ENCODE measurements at places on chromosomes 1 and 21.

DNA sequence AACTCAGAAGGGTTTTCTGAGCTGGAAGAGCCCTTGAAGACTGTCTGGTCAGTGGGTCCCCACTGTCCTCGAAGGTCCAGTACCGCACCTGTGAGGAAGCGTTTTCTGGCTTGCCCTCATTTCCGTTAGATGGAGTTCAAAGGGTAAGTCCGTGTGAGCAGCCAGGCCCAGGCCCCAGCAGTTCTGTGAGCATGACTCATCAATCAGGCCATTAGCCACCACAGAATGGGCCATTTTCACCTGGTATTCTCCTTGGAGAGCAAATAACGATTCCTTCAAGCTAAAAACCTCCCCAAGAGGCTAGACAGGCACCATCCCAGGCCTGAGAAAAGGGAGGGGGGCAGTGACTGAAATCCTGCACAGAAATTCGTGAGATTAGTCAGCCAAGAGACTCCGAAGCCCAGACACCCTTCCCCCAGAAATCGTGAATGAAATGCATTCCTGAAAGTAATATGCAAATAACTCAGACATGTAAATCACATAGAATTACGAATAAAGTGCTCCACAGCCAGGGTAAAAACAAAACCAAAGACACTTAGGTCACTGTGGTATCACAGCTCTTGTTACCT lies 66.0 kb downstream of the BCAR3 start:
- peak; percentile 87 for DNase-seq
- H3K4me3 ChIP-seq: peak overlapping the region; percentile 45
- peak overlapping the region; percentile 84 for H3K27ac ChIP-seq
- H3K36me3 ChIP-seq: no peaks in the 10 kb centered on the region
- peaks cover 26% of the 10 kb centered on the region for H3K4me1 ChIP-seq
- peaks cover 6% of the 10 kb centered on the region for H3K27me3 ChIP-seq

- H3K27me3 ChIP-seq: peaks cover 9% of the 10 kb centered on the region
- no peaks in the 10 kb centered on the region for H3K36me3 ChIP-seq
- H3K27ac ChIP-seq: no peak overlapping the region
- no peak overlapping the region for H3K4me3 ChIP-seq
Measured at GRCh38 chr21:35622612-35623011, 437.7 kb downstream of the SETD4 start.

- DNase-seq: no peak
- no peaks in the 10 kb centered on the region for H3K27me3 ChIP-seq
- H3K4me1 ChIP-seq: peaks cover 91% of the 10 kb centered on the region
- no peak overlapping the region for H3K4me3 ChIP-seq
- H3K27ac ChIP-seq: peak overlapping the region; percentile 95
Measured at GRCh38 chr1:111223126-111223685, 4.3 kb upstream of the CHI3L2 start.

- peak overlapping the region; percentile 69 for H3K27ac ChIP-seq
- H3K27me3 ChIP-seq: no peaks in the 10 kb centered on the region
- H3K36me3 ChIP-seq: peaks cover 3% of the 10 kb centered on the region
- no peak overlapping the region for H3K4me3 ChIP-seq
- no peak for DNase-seq
- peaks cover 37% of the 10 kb centered on the region for H3K4me1 ChIP-seq
Measured at GRCh38 chr21:31282095-31282709, 61.9 kb downstream of the TIAM1 start.

GRCh38 chr1:119008483-119009311 lies 20.6 kb upstream of the TBX15 start:
- H3K4me1 ChIP-seq: peaks cover 14% of the 10 kb centered on the region
- DNase-seq: no peak

- no peak for DNase-seq
- H3K27ac ChIP-seq: no peak overlapping the region
- no peaks in the 10 kb centered on the region for H3K36me3 ChIP-seq
- peaks cover 11% of the 10 kb centered on the region for H3K27me3 ChIP-seq
- no peaks in the 10 kb centered on the region for H3K4me1 ChIP-seq
Measured at GRCh38 chr1:7617826-7618225, 153.3 kb upstream of the VAMP3 start.

DNA sequence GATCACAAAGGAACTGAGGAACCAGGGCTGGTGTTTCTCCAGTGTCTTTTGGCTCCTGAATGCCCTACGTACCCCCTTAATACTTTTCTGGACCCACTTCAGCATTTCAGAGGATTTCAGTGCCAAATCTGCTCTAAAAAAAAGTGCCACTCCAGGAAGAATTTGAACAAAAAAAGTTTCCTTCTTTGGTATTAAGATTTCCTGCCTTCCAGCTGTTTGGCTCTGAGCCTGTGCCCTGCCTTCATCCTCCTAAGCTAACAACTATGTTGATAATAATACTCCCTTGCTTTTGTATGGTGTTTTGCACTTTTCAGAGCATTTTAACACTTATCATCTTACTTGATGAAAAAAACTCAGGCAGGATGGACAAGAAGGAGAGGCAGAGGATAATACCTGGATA lies 11.0 kb upstream of the RIMS3 start:
- no peaks in the 10 kb centered on the region for H3K36me3 ChIP-seq
- DNase-seq: no peak
- H3K27me3 ChIP-seq: peaks cover 2% of the 10 kb centered on the region
- H3K4me1 ChIP-seq: no peaks in the 10 kb centered on the region
- no peak overlapping the region for H3K4me3 ChIP-seq
- H3K27ac ChIP-seq: no peak overlapping the region

- H3K36me3 ChIP-seq: peaks cover 19% of the 10 kb centered on the region
- H3K27ac ChIP-seq: no peak overlapping the region
- DNase-seq: no peak
- no peak overlapping the region for H3K4me3 ChIP-seq
Measured at GRCh38 chr1:110393286-110393685, 2.5 kb upstream of the SLC16A4 start.

- H3K27ac ChIP-seq: no peak overlapping the region
- H3K4me1 ChIP-seq: no peaks in the 10 kb centered on the region
- H3K4me3 ChIP-seq: no peak overlapping the region
- no peaks in the 10 kb centered on the region for H3K27me3 ChIP-seq
Measured at GRCh38 chr1:93576746-93577145, 104.9 kb downstream of the BCAR3 start.

DNA sequence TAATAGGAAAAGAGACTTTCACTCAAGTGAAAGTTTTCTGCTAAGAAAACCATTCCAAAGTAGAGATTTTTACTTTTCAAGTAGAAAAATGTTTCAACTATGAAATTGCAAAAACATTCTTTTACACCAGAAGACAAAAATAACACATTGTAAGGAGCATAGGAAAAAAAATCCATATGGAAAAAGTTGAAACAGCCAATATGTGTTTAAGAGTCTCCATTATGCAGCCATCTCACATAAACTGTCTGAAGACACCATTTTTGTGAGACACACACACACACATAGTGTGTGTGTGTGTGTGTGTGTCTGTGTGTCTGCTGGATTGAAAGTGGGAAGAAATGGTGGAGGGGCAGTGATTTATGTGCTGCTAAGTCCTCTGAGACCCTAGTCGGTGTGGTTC lies 162.1 kb downstream of the HHAT start:
- no peak overlapping the region for H3K27ac ChIP-seq
- DNase-seq: no peak
- H3K4me1 ChIP-seq: no peaks in the 10 kb centered on the region
- no peaks in the 10 kb centered on the region for H3K27me3 ChIP-seq
- H3K36me3 ChIP-seq: no peaks in the 10 kb centered on the region

DNA sequence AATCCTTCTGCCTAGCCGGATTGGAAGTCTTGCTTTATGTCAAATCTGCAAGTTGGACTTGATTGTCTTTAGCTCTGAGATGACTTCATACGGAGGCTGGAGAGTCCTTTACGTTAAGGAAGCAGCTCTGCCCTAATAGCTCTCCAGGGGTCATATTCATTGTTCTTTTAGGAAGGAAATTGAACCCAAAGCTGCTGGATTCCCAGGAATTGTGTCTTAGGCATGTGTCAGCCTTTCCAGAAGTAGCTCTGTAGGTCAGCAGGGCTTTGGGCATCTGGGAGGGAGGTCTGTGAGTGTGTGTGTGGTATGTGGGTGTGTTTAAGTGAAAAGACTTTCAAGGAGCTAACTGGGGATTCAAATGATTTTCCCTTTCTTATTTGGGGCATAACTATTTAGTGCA lies 82.4 kb downstream of the ABCA4 start:
- H3K4me1 ChIP-seq: peaks cover 16% of the 10 kb centered on the region
- no peak overlapping the region for H3K27ac ChIP-seq
- H3K36me3 ChIP-seq: no peaks in the 10 kb centered on the region

DNA sequence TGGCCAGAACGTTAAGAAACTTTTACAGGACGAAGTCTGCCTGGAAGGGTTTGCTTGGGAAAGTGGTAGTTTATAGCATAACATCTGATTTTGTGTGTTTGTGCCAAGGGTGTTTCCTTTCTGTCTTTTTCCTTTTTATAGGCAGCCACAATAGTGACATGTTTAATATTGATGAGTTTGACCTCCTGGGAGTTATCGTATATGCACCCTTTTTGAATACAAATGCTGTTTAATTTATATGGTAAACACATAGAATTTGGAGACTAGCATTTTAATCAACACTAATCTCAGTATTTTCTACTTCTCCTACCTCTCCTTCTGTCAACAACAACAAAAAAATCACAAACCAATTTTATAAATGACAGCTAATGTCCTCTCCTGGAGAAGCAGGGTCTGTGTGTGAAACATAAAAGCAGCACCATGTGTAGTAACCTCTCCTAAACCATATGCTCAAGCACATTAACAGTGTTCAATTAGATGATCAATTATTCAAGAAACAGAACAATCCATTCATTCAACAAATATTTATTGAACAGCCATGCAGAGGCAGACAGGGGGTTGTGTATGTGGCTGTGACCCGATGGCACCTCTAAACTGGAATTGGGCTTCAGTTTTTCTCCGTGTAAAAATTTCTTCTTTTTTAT lies 604 bp upstream of the FMN2 start:
- H3K4me3 ChIP-seq: no peak overlapping the region
- H3K27me3 ChIP-seq: peaks cover 22% of the 10 kb centered on the region

- H3K27ac ChIP-seq: no peak overlapping the region
- peaks cover 35% of the 10 kb centered on the region for H3K4me1 ChIP-seq
- peak; percentile 78 for DNase-seq
Measured at GRCh38 chr21:45152265-45152746, 77.9 kb downstream of the ADARB1 start.

DNA sequence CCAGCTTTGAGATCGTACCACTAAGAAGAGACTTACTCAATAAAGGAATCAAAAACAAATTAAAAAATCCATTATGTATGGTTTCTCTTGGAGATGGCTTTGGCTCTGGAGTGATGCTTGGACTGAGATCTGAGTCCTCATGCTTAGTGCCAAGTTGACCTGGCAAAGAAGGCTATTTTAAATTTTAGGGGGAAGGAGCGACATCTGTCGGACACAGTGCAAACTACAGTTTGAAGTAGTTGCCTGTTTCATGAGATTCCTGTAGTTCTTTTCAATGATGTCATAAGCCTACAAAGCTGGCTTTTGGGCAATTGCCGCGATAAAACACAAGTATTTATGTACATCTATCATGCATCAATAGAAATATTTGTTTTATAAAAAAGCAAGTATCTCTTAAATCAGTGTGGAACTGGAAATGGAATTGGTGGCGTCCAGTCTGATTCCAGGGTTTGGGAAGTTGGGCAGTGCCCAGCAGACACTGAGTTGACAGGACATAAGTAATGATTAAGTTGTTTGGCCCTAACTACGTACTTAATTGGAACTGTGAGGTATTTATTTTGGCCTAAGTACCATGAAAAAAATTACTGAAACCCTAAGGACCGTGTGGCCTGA lies 50.0 kb downstream of the TBCE start:
- no peaks in the 10 kb centered on the region for H3K27me3 ChIP-seq
- peak; percentile 74 for DNase-seq
- H3K4me1 ChIP-seq: peaks cover 4% of the 10 kb centered on the region
- peaks cover 8% of the 10 kb centered on the region for H3K36me3 ChIP-seq
- no peak overlapping the region for H3K4me3 ChIP-seq

DNA sequence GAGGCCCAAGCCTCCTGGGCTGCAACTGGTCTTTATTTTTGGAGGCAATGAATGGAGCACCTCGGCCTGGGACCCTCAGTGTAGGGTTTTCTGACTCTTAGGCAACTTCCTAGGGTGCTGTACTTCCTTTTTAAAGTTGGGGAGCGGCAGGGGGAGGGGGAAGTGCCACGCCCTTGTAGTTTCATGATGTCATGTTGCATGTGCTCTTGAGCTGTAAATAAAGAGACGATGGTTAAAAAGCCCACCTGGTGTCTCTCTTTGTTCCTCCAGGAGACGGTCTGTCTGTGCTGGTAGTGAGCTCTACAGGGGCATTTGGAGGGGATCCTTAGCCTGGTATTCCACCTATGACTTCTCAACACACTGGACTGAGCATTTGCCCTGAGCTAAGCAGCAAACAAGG lies 10.3 kb upstream of the AGTRAP start:
- no peak for DNase-seq
- no peak overlapping the region for H3K4me3 ChIP-seq
- no peaks in the 10 kb centered on the region for H3K36me3 ChIP-seq
- H3K27ac ChIP-seq: no peak overlapping the region

- H3K27me3 ChIP-seq: peaks cover 3% of the 10 kb centered on the region
- DNase-seq: no peak
- H3K36me3 ChIP-seq: no peaks in the 10 kb centered on the region
Measured at GRCh38 chr1:86594284-86594770, 47.4 kb downstream of the CLCA4 start.

DNA sequence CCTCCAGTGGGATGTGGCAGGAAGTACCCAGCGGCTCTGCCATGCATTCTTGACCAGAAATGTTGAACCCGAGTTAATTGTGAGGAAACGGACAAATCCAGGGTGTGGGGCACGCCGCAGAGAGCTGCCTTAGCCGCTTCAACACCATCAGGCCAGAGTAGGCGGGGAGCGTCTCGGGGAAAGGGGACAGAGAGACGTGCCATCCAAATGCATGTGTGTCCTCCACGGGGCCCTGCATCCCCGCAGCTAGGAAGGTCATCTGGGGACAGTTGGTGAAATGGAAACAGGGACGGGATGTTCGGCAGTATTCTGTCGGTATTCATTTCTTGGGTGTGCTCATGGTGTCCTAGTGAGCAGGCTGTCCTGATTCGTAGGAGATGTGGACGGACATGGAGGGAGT lies 59.1 kb upstream of the TRAPPC10 start:
- H3K4me3 ChIP-seq: no peak overlapping the region
- DNase-seq: no peak
- no peaks in the 10 kb centered on the region for H3K27me3 ChIP-seq
- H3K27ac ChIP-seq: no peak overlapping the region
- H3K36me3 ChIP-seq: peaks cover 17% of the 10 kb centered on the region

GRCh38 chr1:57770772-57771171 lies 346.9 kb upstream of the DAB1 start:
- DNase-seq: no peak
- H3K36me3 ChIP-seq: no peaks in the 10 kb centered on the region
- no peaks in the 10 kb centered on the region for H3K4me1 ChIP-seq
- H3K27me3 ChIP-seq: peaks cover 3% of the 10 kb centered on the region

DNA sequence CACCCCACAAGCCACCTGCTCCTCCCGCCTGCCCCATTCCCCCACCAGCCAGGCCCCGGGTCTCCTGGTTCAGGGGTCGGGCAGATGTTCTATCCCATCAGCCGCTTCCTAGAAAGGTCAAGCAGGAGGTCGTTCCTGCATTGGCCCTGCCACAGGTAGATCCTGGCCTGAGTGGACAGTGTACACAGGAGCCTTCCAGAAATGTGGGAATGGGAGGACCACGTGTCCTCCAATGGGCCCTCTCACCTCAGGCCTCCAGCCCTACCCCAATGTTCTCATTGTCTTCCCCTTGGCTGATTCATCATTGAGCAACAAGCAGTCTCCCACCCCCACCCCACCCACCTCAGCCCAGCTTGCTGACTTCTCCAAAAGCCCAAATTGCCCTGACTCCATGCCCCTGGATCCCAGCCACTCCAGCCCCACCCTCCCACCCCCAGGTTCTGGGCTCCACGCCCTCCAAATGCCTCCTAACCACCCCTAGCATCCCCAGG lies 2.1 kb downstream of the S100A16 start:
- DNase-seq: no peak
- no peaks in the 10 kb centered on the region for H3K4me1 ChIP-seq
- H3K36me3 ChIP-seq: no peaks in the 10 kb centered on the region
- no peak overlapping the region for H3K4me3 ChIP-seq
- H3K27ac ChIP-seq: no peak overlapping the region
- H3K27me3 ChIP-seq: no peaks in the 10 kb centered on the region
